ENCODE measurements at places on chromosomes 5 and 9.

- DNase-seq, result no peak
Observed at GRCh38 chr5:111385970-111386831, 126.1 kb downstream of the STARD4 start.

GRCh38 chr5:142618130-142618523, 67.8 kb downstream of the FGF1 start:
- DNase-seq, result peak; percentile 87

DNA sequence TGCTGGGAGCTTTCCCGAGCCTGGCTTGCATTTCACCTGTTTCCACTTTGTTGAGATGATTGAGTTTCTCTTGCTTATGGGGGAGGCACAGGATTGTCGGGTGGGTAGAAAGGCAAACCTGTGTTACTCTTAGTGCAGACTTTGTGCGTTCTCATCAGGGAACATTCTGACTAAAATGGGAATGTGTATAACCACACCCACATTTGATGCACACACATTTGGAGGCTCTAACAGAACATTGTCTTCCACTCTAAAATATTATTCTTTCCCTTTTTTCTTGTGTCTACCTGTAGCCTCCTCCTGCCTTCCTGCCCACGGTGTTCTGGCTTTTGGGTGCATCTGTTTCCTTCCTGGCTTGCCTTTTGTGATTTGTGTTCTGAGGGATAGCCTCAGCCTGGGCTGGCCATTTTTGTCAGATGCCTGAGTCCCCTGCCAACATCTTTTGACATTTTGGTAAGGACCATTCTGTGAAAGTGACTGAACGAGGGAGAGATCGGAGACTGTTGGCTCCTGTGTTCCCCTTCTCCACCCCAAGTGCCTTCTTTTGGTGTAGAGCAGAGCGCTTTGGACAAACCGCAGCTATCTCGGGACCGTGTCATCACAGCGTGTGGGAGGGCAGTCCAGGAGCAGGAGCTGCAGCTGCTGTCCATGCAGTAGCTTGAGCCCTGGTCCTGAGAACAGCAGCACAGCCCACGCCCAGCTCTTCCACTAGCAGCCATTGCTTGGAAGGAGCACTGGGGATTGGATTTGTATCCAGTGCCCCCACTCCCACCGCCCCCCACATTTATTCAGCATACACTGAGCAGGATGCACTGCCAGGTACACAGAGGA, 101.4 kb downstream of the ARHGAP26 start:
- no peak for DNase-seq

GRCh38 chr5:116355819-116356601, 218.6 kb downstream of the SEMA6A start:
- peak; percentile 8 for DNase-seq

GRCh38 chr9:3348169-3348568, 177.6 kb downstream of the RFX3 start:
- no peak for DNase-seq

DNA sequence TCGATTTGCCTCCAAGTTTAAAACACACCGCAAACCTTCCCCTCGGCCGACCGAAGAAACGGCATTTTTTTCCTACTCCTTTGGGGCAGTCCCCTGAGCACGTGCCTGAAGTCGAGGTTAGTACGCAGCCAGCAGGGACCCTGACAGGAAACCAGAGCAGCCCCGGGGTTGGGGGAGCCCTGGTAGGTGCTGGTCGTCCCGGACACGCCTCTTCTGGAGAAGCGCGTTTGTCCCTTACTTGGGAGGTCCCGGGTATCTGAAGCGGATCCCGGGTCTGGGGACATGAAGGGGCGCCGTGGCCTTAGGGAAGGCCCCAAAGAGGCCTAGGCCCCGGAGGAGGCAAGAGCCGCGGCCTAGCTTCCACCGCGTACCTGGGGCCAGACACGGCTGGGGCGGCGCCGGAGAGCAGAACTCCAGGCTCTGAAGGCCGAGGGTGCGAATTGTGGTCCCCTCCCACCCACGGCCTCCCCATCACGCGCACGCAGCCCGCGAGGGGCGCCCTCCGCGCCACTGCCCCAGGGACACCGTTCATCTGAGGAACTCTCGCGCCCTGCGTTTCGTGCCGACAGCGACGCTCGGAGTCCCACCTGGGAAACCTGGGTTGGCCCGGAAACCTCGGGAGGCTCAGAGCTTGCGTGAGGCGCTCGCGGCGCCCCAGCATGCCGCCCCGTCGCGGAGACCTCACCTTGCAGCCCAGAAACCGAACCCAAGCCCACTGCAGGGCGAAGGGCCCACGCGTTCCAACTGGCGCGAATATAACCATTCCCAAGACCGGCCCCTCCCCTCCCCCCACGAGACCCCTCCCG, 10.4 kb downstream of the OTP start:
- no peak for DNase-seq

- DNase-seq, result no peak
Observed at GRCh38 chr5:10364186-10364689, 10.7 kb downstream of the MARCHF6 start.

- no peak for DNase-seq
Observed at GRCh38 chr5:143691945-143692290, 120.0 kb upstream of the HMHB1 start.

- DNase-seq, result peak; percentile 78
Observed at GRCh38 chr9:89929673-89930480, 325.1 kb downstream of the GADD45G start.

DNA sequence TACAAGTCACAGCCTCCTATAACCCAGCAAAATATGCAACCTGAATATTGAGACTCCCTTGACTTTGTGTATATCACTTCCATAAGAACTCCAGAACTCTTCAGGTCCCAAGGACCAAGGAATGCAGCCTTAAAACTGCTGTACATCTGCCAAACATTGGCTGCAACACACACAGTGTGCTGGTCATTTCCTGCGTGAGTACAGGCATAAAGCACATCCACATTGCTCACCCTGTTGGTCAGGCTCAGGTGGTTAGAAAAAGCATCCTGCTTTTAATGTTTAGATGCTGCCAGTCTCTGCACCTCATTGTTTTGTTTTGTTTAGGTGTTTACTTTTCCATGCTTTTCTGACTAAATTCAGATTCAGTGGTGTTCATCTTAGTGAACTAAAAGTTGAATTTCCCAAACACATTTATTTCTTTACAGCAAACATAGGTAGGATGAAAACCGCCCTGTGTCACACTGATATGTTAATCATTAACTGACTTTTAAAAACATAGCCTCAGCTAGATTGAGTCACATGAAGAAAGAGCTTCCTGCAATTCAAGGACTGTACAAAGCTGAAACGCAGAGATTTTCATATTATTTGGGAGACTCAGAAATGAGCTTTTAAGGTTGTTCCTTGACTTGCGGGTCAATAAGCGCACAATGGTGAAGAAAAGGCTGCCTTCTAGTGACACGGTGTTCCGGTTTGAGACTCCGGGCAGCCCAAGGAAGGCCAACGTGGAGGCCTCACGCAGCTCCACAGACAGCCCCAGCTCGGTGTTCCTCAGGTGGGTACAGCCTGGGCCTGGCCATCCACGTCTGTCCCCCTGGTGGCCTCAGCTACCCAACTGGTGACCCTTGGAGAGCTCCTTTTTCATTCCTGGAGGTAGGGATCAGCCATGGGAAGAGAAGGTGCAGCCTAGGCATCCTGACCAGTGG, 52.2 kb upstream of the GRAMD2B start:
- DNase-seq, result peak; percentile 74

GRCh38 chr9:89768650-89769071, 163.8 kb downstream of the GADD45G start:
- DNase-seq, result no peak

GRCh38 chr5:179212870-179213269, 132.4 kb downstream of the ADAMTS2 start:
- peak; percentile 30 for DNase-seq

GRCh38 chr9:92645041-92645440, 24.9 kb downstream of the IPPK start:
- DNase-seq, result no peak

GRCh38 chr5:159833846-159834245, 82.4 kb upstream of the ADRA1B start:
- no peak for DNase-seq

GRCh38 chr5:167898361-167899042, 392.9 kb upstream of the WWC1 start:
- DNase-seq, result no peak
